Anterior cingulate cortex (tissue), 58 donors: ENCODE measurements at places on chromosomes 12 and 14.

DNA sequence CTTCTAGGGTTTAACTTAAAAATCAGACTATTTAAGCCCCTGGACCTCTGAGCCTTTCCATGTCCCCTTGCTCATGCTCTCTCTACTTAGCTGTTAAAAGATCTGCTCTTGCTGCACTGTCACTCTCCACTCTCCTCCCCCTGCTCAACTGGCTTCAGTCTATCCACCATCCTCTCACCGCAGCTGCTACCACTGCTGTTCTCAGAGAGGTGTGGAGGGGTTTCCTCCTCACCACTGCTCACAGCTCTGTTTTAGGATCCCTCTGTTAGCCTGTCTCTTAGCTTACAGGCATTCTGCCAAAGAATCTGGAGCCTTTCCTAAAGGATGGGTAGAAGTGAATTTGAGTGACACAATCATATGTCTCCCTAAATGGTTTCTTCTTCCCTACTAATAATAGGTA is 43.7 kb upstream of the ATP2B1 start:
- DNase-seq, result no peak

DNA sequence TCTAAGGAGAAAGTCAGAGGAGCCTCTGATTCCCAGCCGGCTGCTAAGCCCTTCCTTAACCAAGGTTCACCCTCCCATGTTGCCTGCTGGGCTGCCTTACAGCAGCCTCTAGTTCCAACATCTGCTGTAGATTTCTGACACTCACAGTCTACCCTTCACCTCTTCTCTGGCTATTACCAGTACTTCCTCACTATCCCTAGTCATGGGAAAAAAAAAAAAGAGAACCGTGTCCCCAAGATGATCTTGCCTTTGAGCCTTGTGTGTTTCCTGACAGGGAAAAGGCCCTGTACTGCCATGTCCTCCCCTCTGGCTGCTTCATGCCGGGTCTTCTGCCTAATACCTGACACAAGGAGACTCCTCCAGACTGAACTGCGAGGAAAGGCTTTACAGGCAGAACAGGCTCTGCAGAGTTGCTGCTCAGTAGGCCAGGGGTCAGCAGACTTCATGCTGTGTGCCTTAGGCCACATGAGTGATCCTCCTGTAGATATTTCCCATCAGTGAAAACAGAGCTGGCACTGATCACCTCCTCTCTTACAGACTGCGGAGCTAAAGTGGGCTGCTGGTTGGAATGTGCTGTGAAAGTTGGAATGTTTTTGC is 46.8 kb downstream of the PRKCH start:
- no peak for DNase-seq

GRCh38 chr12:88505696-88506095 is 74.6 kb downstream of the KITLG start:
- DNase-seq, result no peak

- no peak for DNase-seq
Observed at GRCh38 chr12:32312049-32312670, 87.2 kb upstream of the FGD4 start.

DNA sequence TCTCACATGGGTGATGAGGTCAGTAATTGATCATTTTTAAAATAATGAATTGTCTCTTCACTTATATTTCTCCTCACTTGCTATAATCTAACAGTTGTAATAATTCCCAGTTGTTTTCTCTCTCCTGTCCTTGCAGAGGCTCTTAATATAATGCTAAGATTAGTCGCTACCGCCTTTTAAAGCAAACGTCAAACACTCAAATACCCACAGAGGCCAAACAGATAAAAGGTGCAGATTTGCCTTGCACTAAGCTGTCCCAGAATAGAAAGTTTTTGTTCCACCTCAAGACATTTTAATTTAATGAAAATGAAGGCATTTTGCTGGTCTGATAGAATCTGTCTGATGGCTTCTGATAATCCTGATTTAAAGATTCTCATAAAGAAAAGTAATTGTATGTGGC is 159.0 kb downstream of the KICS2 start:
- no peak for DNase-seq

- no peak for DNase-seq
Observed at GRCh38 chr14:31530136-31530535, 31.1 kb upstream of the NUBPL start.

DNA sequence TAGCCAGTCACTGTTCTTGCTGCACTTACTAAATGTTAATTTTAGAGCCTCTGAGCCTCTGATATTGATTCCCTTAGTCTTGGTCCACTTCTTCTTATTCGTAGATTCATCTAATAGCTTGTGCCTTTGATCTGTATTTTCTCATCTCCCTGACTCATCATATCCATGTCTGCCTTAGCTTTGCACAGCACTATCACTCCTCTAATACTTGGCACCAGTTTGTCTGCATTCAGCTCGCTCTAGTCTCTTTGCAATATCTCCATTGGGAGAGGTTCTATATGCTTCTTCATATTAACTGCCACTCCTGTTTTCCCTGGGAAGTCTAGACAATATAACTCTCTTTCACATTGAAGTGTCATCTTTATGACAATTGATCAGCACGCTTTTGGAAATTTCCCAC is 68.5 kb upstream of the CSRP2 start:
- no peak for DNase-seq

GRCh38 chr14:60684203-60684602 is 34.9 kb upstream of the SIX1 start:
- DNase-seq, result no peak

- DNase-seq, result no peak
Observed at GRCh38 chr12:20946732-20947131, 136.2 kb downstream of the SLCO1B3 start.

GRCh38 chr12:27480016-27480415 is 33.5 kb downstream of the SMCO2 start:
- no peak for DNase-seq

GRCh38 chr12:48903982-48904411 is 21.3 kb downstream of the FKBP11 start:
- peak; percentile 43 for DNase-seq

DNA sequence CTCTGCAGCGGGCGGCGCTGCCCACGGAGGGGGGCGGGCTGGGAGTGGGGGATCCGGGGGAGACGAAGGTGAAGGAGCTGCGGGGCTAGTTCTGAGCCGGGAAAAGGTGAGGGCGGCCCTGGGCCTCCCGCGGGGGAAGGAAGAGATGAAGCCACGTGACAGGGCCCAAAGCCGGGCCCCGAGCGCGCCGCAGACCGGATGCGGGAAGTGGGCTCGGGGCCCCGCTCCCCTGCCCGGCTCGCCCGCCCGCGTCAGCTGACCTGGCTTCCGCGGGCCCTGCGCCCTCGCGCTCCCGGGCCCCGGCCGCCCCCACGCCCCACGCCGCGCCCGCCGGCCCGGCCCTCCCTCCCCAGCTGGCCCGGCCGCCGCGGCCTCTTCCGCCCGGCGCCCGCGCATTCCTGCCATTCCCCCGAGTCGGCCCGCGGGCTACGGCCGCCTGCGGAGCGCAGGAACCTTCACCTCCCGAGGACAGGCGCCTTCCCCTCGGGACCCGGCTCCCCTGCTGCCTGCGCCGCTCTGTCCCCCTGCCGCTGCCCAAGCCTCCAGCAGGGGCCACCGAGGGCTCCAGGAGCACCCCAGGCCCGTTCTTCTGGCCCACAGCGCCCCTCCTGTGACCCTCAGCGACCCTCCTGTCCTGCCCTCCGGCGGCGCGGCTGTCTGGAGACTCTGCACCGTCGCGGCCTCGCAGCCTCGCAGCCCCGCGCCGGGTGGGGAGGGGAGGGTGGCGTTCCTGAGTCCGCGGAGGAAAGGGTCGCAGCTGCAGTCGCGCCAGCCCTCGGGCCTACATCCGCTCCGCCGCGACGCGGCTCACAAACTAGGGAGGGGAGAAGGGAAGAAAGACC is 20.4 kb downstream of the NINJ2 start:
- DNase-seq, result peak; percentile 51

DNA sequence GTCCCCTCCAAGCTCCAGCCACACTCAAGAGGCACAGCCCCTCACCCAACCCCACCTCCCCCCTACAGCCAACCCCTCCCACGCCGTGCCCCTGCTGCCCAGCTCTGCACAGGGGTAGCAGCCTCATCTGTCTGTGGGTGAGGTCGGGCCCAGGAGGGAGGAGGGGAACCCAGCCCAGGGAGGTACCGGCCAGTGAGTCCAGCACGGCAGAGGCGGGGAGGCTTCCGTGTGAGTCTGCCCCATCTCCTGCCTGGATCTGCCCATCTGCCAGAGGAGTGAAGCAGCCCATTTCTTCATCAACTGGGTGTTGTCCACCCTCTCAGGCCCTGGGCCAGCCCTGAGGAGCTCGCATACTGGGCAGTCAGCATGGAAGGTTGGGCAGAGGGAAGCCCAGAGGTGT is 54.2 kb downstream of the CCNK start:
- DNase-seq, result no peak

- no peak for DNase-seq
Observed at GRCh38 chr12:89157413-89157812, 194.9 kb downstream of the DUSP6 start.

DNA sequence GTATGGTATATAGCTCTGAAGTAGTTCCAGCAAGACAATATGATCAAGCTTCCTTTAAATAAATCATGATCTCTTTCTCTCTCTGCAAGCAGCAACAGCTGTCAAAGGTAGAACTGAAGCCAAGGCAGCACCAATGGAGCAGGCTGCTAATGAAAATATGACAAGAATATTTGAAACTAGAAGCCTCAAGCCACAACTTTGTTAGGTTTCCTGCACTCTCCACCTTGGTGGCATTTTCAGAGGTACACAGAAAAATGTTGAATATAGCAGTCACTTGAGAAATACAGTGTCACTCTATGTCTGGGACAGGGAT is 43.8 kb upstream of the PSMA6 start:
- no peak for DNase-seq

- no peak for DNase-seq
Observed at GRCh38 chr12:3928538-3929184, 55.5 kb upstream of the PARP11 start.

DNA sequence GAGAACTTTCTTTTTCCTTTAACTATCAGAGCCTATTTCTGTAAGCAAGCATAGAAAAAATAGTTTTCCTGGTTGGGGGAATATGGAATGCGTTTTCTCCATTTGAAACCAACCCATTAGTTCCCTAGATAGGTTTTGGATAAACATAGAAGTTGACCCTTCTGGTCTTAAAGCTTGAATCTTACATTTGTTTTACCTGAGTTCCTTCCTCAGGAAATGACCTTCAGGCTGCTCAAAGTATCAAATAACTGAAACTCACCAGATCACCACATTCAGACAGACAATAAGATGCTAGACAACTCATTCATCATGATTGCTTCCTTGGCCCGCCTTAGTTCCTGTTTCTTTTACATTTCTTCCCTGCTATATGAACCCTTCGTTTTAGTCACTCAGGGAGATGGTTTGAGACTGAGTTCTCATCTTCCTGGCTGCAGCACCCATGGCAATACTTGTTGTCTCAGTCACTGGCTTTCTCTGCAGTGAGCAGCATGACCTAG is 52.2 kb downstream of the LRP6 start:
- no peak for DNase-seq

GRCh38 chr12:27960821-27961220 is 11.7 kb downstream of the PTHLH start:
- no peak for DNase-seq

DNA sequence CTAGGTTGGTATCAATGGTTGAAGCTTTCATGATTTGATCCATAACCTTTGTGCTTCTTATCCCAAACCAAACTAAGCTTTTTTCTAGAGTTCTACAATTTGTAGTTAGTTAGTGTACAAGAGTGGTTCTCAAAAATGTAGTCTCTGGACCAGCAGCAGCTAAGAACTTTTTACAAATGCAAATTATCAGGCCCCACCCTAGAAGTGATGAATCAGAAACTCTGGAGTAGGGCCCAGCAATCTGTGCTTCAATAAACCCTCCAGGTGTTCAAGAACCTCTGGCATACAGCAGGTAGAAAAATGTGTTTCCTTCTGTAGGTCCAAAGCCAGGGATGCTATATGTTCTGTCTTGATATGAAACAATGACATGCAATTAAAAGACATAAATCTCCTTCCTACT is 26.1 kb upstream of the ACTR6 start:
- DNase-seq, result no peak

GRCh38 chr12:132123970-132124765 is 20.0 kb downstream of the DDX51 start:
- no peak for DNase-seq

GRCh38 chr12:66405395-66405794 is 103.1 kb downstream of the HELB start:
- DNase-seq, result no peak

- no peak for DNase-seq
Observed at GRCh38 chr12:113064395-113065125, 8.0 kb downstream of the DTX1 start.

DNA sequence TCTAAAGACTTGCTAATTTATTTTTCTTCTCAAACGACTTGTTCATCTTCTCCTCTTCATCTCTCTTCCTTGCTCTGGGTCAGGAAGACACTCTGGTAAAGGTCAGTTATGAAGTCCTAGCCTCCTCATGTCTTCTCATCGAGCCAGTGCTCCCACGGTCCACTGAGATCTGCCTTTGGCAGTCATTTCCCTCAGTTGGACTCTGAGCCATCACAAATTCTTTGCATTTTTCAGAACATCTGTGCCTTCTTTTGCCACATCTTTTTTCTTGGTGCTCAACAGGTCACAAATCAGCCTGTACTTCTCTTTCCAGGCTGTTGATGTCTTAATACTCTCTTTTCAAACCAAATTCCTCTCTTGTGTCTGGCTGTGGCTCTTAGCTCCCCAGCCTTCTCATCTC is 49.7 kb downstream of the IGF1 start:
- no peak for DNase-seq

DNA sequence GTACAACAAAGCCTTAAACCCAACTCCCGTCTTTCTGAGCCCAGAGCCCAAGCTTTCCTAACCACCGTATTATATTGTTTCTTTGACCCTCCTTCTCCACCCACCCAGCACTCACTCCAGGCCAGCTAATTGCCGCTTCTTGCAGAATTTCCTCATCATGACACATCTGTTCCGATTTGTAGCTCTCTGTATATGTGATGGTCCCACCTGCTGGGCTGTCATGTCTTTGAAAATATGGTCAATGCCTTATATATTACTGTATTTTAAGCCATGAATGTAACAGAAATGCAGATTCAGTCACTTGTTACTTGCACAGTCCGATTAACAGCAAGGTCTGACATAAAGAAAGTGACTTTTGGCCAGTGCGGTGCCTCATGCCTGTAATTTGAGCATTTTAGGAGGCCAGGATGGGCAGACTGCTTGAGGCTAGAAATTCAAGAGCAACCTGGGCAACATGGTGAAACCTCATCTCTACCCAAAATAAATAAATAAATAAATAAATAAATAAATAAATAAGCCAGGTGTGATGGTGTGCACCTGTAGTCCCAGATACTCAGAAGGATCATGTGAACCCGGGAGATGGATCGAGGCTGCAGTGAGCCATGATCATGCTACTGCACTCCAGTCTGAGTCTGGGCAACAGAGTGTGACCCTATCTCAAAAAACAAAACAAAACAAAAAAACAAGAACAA is 359.8 kb downstream of the ATP23 start:
- DNase-seq, result no peak

- DNase-seq, result no peak
Observed at GRCh38 chr12:49791700-49792099, 36.5 kb downstream of the NCKAP5L start.
